ENCODE measurements at places on chromosomes 11 and 22.

- DNase-seq = no peak
Observed at GRCh38 chr11:61960532-61960931, 6.9 kb downstream of the FTH1 start.

- no peak for DNase-seq
Observed at GRCh38 chr11:88266919-88267318, 70.6 kb downstream of the CTSC start.

- DNase-seq = no peak
Observed at GRCh38 chr11:111605681-111606080, 3.4 kb downstream of the SIK2 start.

DNA sequence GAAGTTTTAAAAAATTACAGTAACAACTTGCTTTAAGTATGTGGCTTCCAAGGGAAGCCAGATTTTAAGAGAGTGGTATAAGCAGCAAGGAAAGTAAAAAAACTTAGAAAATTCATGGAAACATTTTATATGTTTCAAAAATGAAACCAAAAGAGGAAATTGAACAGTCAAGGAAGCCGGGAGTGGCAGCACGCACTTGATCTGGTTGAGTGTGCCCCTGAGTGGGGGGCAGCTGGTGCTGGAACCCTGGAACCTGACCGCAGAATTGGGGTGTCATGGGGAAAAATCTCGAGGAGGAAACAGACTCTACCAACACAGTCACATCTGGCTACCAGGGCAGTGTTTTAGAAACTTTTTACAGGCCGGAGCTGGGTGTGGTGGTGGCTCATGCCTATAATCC is 14.0 kb downstream of the MICALL1 start:
- no peak for DNase-seq

- peak; percentile 34 for DNase-seq
Observed at GRCh38 chr11:15101072-15101709, 13.5 kb upstream of the INSC start.

- no peak for DNase-seq
Observed at GRCh38 chr11:44244639-44245310, 65.2 kb downstream of the ALX4 start.

DNA sequence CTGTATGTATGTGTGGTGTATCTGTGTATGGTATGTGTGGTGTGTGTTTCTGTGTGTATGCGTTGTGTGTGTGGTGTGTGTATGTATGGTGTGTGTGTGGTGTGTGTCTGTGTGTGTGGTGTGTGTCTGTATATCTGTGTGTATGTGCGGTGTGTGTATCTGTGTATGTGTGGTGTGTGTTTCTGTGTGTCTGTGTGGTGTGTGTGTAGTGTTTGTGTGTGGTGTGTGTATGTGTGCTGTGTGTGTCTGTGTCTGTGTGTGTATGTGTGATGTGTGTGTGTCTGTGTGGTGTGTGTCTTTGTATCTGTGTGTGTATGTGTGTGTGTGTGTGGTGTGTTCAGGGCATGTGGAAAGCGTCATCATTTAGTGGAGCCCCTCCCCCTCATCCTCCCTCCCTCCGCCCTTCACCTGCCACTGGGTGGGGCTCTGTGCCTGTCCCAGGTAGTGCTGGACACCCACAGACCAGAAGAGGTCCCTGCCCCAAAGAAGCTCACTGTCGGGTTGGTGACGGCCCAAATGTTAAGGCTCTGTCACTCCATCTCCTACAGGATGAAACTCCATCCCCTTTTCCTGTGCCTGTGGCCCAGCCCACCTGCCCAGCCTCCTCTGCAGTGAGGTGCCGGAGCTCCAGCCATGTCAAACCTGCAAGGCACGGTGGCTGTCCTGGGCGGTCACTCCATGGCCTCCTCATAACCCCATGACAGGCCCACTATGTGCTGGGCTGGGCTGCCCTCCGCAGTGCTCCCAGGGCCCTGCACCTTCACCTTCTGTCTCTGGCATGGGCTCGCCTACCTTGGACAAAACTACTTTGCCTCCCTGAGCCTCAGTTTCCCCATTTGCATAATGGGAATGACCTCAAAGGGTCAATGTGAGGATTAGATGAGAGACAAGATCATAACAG is 23.4 kb upstream of the SHISAL1 start:
- no peak for DNase-seq

- no peak for DNase-seq
Observed at GRCh38 chr11:130645164-130645842, 196.9 kb downstream of the ADAMTS15 start.

- no peak for DNase-seq
Observed at GRCh38 chr11:12152321-12152720, 41.9 kb downstream of the MICAL2 start.
